ENCODE measurements at places on chromosomes 3 and 15.
A peak's percentile ranks its signal among the peaks of the same experiment; 100 is the strongest.

GRCh38 chr3:155449613-155450267 is 156.3 kb upstream of the STRIT1 start:
- DNase-seq: no peak

- peak; percentile 42 for DNase-seq
Measured at GRCh38 chr3:160707187-160707794, 30.3 kb downstream of the ARL14 start.

- DNase-seq: no peak
Measured at GRCh38 chr15:32861174-32861573, 143.4 kb downstream of the GREM1 start.

DNA sequence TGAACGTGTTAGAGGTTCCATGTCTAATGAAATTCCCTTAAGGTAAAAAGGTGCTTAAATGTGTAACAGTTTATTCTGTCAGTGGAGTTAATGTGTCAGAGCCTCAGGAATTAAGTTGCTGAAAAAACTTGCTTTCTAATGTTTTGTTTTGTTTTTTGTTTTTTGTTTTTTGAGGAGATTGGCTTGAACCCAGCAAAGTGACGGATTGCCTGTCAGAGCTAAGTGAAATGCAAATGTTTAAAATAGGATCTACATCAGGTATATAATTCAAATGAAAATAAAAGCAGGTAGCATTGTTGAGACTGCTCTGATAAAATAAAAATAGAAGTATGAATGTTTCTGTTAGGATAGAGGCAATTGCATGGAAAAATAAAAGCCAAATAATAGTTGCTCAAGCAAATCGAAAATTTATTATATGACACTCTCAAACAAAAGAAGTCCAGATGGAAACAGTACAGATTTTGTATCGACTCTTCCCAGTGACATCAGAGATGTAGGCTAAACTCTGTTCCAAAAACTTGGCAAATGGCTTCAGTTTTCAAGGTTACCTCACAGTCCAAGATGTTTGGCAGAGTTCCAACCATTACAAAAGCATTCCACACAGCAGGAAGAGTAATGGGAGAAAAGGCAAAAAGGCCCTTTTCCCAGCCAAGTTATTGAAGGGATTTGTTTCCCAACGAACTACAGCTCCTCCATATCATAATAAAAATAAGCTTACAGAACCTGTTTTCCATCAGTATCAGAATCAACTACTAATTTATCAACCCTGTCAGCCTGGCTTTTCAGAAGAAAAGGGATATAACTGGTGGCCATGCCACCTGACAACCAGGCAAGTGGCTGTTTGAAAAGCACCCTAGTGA is 291.0 kb downstream of the TBL1XR1 start:
- DNase-seq: no peak

- no peak for DNase-seq
Measured at GRCh38 chr3:173304182-173304800, 93.3 kb upstream of the NLGN1 start.

DNA sequence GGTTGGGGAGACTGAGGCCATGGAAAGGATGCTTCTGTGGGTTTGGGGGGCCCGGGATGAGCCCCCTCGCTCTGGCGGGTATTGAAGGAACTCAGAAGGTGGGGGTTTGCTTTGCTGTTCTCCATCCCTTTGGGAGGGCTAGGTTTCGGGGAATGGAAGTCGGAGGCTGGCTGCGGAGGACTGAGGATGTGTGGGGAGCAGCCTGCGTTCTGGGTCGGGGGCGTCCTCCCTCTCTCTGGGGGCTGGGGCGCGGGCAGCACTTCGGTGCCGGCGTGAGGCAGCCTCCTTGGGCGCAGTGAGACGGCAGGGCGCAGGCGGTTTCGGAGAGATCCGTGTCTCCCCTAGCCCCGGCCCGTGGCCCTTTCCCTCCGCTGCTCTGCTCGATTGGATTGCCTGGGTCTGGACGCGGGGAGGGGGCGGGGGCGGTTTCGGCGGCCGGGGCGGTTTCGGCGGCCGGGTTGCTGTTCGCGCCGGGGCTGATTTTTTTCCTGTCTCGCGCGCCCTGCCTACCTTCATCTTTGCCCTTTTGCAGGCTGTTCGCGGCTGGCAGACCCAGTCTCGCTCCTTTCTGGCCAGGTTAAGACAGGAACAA is 1.4 kb downstream of the PTPRG start:
- DNase-seq: no peak

GRCh38 chr3:106862067-106862466 is 515.2 kb upstream of the CCDC54 start:
- DNase-seq: no peak

GRCh38 chr3:133893683-133894352 is 1.9 kb downstream of the RAB6B start:
- no peak for DNase-seq

DNA sequence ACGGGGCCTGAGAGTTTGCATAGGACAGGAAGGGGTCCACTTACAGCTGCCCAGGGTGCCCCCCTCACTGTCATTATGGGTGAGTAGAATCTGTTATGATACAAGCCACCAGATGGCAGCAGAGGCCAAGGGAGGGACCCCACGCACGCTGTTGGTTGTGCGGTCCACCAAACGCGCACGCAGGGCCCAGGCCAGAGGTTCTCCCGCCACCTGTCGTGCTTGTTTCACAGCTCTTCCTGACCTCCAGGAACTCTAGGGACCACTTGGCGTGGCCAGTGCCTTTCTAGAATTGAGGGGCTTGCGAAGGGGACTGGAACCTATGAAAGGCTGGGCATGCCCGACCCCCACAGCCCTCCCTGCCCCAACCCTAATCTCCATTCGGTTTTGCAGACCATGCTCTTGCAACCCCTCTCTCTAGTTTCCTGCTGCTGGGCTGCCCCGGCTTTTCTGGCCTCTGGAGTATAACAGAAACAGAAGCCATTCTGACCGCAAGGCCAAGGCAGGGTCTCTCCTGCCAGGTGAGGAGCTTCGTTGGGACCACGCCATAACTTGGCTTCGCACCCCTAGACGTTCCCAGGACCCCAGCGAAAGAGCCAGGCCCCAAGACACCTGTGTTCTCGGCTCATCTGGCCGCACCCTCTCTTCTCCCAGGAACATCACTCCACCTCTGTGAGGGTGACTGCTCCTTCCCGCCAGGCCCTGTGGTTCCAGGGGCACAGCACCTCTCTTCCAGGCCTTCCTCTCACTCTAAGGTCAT is 46.0 kb downstream of the ALDH1L1 start:
- peak; percentile 13 for DNase-seq

- DNase-seq: no peak
Measured at GRCh38 chr3:102887431-102887830, 452.6 kb downstream of the ZPLD1 start.
